ENCODE measurements at places on chromosomes 11 and 22. TPM values are rescaled to one million over a fixed set of nuclear protein-coding genes. Genes with fewer than 3 reads are reported as not detected.
A peak's percentile ranks its signal among the peaks of the same experiment; 100 is the strongest.

DNA sequence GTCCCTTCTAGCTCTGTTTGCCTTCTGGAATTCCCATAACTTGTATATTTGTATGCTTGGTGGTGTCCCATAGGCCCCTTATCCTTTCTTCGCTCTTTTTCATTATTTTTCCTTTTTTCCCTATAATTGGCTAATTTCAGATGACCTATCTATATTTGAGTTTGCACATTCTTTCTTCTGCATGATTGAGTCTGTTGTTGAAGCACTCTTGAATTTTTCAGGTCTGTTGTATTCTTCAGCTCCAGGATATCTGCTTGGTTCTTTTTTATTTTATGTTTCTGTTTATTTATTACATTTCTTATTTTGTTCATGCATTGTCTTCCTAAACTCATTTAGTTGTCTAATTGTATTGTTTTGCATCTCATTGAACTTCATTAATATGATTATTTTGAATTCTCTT is 28.0 kb downstream of the NCAM1 start:
- DNase-seq = no peak

Gene P2RX3
- not detected for total RNA-seq

- DNase-seq = peak; percentile 66
These were observed 12.3 kb downstream of the GUCD1 start for GRCh38 chr22:24542641-24543040.

Gene APLP2
- total RNA-seq = 582 TPM

GRCh38 chr11:59295435-59295834 is 63.3 kb upstream of the OR5AN1 start:
- DNase-seq = no peak

Gene CHADL
- 3.6 TPM for total RNA-seq

GRCh38 chr11:69870766-69871165 is 51.5 kb upstream of the FGF3 start:
- DNase-seq = no peak

DNA sequence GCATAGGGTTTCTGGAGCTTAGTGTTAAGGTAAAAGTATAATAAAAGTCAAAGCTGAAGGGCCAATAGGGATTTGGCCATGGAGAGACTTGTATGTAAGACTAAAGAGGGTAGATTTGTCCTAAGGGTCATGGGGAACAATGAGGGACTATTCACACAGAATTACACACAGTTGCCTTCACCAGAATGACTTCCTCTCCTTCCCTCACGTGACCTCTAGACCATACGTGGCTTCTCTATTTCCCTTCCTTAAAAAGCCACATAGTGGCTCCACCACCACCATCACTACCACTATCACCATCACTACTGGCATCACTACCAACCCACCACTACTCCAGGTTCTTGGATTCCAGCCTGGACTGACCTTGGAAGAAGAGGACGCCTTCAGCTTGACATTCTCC is 2.8 kb downstream of the HPX start:
- DNase-seq = no peak

DNA sequence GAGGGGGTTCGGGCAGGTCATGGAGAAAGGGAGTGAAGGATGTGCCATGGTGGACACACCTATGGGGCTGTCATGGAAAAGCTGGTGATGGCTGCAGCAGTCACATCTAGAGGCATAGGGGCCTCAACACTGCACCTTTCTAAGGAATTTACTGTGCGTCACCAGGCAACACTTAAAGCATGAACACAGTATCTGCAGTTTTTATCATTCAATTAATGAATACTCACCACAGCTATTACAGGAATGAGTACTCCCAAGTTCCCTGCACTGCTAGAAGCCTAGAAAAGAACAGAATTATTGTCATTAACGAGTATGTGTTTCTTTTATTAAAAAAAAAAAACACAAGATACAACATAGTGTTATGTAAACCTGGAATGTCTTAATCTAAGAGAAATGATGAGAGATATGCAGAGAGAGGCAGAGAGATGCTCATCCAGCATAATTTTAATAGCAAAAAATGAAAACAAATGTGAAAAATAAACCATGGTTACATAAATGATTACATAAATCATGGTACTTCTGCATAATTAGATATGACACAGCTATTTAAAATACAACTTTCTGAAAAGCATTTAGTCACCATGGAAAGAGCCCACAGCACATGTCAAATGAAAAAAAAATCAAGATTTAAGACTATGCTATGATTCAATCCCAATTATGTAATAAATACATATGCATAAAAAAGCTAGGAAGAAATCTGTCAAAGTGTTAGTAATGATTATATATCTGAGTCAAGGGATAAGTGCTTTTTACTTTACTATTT is 19.2 kb downstream of the SERPIND1 start:
- no peak for DNase-seq

- DNase-seq = no peak
These were observed 6.9 kb upstream of the SHANK3 start for GRCh38 chr22:50665738-50666137.

DNA sequence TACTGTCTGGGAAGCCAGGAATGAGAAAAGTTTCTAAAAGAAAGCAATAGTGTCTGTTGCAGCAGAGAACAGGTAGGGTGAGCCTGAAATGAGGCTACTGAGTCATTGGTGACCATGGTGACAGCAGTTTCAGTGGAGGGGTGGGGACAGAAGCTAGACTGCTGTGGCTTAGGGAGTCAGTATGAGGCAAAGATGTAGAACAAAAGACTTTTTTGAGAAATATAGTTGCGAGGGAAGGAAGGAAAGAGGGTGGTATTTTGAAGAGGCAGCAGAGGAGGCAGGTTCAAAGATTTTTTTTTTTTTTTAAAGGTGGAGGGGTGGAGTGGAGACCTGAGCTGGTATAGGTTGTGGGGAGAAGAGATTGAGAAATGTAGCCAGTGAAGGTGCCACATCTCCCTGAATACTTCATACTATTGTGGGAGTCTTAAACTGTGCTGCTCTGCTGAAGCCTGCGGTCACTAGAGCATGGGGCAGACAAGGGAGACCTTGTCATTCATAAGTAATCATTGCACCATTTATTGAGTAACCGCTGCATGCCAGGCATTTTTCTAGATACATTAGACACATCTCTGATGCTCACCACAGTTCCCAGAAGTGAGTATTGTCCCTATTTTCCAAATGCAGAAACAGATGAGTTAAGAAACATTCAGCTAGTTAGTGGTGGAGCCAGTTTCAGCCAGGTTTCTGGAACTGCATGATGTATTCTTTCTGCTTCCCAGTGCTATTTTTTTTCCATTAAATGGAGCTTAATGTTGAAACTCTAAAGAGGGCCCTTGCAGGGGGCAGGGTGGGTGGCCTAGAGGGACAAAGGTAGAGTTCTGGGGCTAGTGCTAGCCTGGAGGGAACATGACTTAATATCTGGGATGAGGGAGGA is 49.9 kb downstream of the STIM1 start:
- peak; percentile 57 for DNase-seq

- DNase-seq = peak; percentile 63
These were observed 23.5 kb upstream of the TH start for GRCh38 chr11:2194877-2195755.

Gene ZP1
- total RNA-seq = not detected

DNA sequence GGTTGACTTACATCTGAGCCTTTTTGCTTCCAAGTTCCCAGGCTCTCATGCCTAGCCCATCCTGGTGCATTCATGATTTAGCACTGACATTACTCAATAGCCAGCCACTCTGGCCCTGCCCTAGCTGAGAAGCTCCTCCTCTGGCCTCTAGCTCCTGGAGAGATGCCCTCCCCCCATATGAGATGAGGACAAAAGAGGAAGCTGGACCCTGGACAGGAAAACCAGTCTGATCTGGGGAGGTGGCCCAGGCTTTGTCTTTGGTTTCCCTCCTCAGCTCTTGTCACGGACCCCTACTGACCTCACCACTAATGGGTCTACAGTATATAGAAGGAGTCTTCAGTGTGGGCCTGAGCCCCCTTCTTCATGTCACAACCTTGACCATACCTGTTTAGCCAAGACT is 3.0 kb downstream of the RHOG start:
- DNase-seq = peak; percentile 77

DNA sequence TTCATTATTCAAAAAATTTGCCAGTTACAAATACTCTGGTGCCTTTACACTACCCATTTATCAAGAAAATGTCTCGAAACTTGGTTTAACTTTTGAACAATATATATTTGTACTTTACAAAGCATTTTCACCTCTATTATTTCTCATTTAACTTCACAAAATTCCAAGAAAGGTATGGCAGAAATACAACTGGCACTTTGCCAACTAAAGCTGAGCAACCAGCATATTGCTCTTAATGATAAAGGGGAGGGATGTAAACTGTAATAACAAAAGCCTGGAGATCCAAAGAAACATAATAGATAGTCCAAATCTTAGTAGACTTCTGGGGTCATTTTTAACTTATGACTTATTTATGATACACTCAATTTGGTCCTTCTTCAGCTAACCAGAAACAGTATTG is 7.7 kb downstream of the PITPNB start:
- DNase-seq = no peak

DNA sequence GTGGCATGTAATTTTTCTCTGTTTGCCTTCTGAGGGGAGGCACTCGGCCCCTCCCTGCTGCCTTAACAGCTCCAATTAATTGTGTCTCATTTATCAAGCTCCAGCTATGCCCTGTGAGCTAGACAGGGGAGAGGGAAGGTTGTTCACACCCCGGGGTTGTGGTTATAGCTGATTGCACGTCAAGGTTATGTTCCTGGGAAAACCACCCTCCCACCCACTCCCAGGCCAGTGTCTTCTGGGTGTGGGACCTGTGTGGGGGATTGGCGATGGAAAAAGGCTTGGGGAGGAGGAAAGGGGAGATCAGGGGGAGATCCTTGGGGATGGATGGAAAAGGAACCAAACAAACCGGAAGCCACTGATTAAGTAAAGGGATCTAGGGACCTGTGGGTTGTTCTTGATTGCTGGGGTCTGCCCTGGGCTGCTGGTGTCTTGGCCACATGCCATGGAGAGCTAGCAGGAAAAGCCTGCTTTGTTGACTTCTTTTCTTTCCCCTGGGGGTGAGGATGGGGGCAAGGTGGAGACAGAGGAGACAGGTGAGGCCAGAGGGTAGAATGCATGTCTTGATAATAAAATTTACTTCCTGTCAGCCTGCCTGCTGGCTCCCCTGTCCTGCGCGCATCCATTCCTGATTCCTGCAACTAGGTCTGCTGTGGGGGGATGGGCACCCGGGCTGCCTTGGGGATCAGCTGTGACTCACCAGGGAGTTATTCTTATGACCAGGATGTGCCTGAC is 13.5 kb upstream of the SORL1-AS1 start:
- peak; percentile 82 for DNase-seq
